ENCODE measurements at places on chromosomes 2 and 18. TPM values are rescaled to one million over a fixed set of nuclear protein-coding genes. Genes with fewer than 3 reads are reported as not detected.

GRCh38 chr2:9752441-9753275, 90.6 kb upstream of the TAF1B start:
- no peak for DNase-seq

DNA sequence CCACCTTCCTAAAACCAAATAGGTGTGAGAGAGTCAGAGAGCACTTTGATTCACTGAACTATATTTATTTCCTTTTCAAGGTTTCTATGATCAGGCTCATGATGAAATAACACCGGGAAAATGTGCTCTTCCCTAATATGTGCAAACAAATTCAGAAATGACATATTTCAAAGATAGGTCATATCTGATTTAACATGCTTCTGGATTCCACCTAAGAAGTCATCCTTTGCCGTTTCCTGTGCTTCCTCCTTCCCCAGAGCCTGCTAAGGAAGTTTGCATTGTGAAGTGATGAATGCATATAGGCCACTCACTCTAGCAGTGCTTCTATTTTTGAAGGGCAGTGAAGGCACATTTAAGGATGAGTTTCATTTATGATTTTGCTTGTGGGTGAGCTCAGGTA, 327.6 kb downstream of the TDRD15 start:
- DNase-seq, result no peak

DNA sequence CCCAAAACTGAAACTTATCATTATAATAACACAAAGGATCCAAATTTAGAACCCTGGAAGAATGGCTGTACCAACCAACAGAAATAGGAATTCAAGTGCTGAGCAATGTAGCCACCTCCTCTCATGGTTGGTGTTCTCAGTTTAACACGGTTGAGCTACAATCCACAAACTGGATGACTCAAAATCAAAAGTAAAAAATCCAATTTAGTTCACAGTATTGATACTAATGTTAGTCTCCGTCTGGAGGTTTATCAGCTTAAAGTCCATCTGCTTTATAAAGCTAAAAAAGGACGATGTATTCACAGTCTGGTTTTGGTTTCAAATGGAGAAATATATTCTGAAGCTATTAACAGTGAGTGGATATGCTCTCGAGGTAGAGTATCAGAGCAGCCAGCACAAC, 40.5 kb downstream of the CNTNAP5 start:
- DNase-seq, result no peak

DNA sequence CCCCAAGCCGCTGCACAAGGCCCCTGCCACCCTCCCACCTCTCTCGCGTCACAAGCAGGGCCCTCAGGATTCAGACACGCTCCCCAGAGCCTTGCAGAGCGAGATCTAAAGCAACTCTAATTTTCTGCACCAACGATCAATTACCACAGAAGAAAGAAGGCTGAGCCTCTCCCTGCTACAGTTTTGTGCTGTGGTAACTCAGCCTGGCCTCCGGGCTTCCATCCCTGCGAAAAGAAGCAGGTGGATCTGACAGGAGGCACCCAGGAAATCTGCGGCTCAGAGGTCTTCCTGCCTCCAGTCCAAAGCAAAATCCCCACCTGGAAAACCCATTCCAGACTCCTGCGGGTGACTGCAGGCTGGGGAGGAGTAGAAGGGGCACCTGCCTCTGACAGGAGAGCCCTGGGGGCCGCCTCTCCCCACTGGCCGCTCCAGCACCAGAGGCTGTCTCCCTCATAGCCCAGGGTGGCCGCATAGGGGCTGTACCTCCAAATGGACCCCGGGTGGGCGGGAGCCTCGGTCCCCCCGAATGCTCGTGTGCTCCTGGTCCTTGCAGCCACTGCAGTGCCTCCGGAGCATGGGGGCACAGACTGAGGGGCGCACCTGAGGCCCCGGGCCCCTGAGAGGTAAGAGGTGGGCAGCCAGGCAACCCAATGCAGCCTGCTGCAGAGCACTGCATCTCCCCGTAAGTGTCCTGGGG, 31.0 kb downstream of the PXDN start:
- no peak for DNase-seq

Gene LCT
- total RNA-seq, result not detected

Gene POTEJ
- total RNA-seq, result not detected

Gene LHCGR
- 0.51 TPM for total RNA-seq

Gene PMAIP1
- total RNA-seq, result 15.7 TPM

- no peak for DNase-seq
Measured at GRCh38 chr2:54687595-54688152, 35.8 kb upstream of the EML6 start.

Gene PHOSPHO2
- total RNA-seq, result 5.0 TPM

GRCh38 chr2:3443506-3444084, 64.1 kb downstream of the TRAPPC12 start:
- DNase-seq, result no peak

Measured in tongue (tissue), 3 donors.